ENCODE measurements at places on chromosomes 4 and X.

- DNase-seq = no peak
These were observed 26.1 kb upstream of the SORBS2 start for GRCh38 chr4:185838104-185838452.

- no peak for DNase-seq
These were observed 67.2 kb upstream of the IL15 start for GRCh38 chr4:141569141-141569540.

DNA sequence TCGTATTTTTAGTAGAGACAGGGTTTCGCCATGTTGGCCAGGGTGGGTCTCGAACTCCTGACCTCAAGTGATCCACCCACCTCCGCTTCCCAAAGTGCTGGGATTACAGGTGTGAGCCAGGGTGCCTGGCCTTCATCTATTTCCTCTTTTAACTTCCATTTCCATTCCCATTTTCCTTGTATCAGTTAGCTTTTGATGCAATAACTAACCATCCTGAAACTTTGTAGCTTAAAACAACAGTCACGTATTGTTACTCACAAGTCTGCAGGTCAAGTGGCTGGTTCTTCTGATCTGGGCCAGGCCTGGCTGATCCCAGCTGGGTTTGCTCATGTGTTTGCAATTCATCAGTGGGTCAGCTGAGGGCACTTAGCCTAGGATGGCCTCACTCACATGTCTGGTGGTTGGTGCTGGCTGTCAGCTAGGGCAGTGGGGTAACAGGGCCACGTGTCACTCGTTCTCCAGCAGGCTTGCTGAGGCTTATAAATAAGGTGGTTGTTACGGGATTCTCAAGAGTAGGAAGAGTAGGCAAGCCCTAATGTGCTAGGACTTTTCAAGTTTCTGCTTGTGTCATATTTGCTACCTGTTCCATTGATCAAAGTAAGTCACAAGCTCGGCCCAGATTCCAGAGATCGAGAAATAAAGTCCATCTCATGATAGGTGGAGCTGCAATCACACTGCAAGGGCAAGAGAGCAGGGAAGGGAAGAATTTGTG is 88.2 kb downstream of the SOWAHB start:
- DNase-seq = no peak

DNA sequence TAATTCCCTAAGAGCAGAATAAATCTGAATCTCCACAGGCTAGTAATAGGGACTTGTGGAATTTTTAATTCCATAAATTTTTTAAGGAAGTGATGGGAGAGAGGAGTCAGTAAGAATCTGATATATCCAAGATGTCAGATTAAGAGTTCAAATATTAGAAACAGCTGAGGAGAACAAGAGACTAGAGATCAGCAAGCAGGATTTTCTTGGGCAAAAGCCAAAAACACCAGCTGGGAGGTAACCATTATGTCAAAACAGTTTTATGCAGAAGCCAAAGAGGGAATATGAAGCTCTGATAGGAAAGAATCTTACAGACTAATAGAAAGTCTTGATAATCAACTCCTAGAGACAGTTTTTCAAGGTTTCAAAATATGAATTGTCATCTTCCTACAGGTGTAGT is 72.2 kb upstream of the RBPJ start:
- DNase-seq = no peak

DNA sequence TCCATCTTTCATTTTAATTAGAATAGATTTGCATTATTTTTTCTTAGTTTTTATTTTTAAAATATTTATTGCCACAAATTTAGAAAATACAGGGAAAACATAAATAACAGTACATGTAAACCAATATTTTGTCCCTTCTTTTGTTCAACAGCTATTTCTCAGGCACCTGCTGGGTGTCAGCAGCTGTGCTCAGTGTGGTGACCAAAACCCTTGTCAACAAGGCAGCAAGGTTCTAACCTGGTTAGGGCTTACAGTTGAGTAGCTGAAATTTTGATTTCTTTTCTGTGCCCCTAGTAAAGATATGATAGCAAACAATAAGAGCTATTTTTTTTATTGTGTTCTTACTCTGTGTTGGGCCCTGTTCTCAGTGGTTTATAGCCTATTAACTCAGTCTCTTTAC is 128.1 kb downstream of the PTTG2 start:
- no peak for DNase-seq

GRCh38 chr4:148015058-148015457 is 283.2 kb downstream of the ARHGAP10 start:
- no peak for DNase-seq

DNA sequence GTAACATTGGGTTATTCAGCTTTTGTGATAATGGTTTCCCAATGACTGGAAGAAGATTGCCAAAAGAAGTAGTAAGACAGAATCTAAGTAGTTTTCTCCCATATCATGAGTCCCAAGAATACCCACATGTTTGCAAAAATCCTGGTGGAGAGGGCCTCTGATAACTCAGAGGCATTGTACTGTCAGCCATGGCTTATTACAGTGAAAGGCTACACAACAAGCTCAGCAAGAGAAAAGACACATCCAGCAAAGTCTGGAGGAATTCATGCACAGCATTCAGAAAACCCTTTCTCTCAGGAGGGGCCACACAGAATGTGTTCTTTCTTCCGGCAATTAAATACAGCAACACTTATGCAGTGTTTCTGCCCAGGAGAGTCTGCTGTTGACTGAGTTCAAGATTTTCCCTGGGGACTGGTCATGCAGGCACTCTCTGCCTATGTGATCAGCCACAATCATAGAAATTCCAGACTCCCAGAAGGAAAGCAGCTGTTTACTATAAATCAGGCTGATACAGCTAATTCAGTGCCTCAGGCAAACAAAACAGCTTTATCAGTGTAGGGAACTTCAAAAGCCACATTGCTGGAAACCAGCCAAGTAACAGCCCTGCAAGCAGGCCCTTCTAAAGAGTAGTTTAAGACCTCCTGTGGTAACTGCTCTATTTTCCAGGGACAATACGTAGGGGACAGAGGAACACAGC is 937.1 kb downstream of the CCSER1 start:
- DNase-seq = no peak

DNA sequence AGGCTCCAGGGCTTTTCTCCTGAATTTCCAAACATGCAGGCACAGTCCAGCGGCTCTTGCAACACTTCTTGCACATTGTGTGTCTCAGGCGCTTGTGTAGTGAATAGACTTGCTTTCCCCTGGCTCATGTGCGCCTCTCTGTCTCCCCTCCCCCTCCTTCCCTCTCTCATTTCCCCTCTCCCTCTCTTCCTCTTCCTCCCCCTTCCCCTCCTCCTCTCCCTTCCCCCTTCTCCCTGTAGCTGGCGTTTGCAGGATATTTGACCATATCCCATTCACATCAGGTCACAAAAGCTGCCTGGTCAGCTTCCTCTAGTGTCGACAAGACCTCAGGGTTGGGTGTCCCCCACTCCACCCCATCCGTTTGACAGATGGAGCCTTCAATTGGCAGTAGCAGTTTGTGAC is 2.4 kb downstream of the CHST7 start:
- no peak for DNase-seq

GRCh38 chr4:164933244-164933643 is 44.2 kb downstream of the TRIM61 start:
- no peak for DNase-seq

DNA sequence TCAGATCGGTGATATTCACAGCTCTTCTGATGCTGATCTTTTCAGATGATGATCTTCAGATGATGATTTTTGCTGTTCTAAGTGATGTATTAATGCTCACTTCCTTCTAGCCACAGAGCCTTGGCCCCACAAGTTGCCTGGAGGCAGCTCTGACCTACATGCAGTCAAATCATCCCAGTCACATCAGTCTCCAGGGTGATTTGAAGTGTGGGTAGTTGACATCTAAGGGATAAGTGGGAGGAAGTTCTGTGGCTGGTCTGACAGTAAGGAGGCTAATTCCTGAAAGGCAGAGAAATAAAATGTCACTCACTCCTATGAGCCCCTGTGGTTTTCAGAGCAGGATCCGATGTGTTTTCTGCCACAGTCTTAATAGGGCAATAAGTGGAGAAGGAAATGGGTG is 79.8 kb upstream of the RPL34 start:
- no peak for DNase-seq

DNA sequence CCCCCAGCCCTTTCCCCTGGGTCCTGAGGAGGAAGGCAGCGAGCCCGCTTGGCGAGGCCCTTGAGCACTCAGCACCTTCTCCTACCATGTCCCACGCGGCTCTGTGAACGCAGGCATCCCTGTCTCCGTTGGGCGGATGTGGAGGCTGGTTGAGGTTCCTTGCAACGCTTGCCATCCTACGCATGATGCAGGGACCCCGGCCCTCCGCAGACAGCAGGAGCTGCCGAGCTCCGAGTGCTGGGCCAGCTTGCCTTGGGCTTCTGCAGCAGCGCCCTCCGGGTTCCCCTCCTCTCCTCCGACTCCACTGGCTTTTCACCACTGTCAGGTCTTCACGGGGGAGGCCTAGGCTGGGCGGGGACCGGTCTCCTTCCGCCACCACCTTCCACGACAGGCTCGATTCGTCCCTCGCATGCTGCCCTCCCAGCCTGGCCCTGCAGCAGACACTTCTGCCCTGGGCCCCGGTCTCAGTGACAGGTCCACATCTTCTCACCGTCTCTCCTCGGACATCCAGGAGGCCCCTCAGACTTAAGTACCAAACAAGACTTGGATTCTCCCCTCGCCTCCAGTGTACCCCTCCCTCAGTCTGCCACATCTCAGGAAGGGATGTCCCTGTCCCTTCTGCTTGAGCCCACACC is 67.6 kb upstream of the HGFAC start:
- DNase-seq = no peak

GRCh38 chr4:185127021-185127925 is 15.8 kb upstream of the SLC25A4 start:
- DNase-seq = no peak

- no peak for DNase-seq
These were observed 531 bp upstream of the MANBA start for GRCh38 chr4:102761296-102761701.

GRCh38 chr4:10861036-10861435 is 176.5 kb upstream of the CLNK start:
- no peak for DNase-seq

DNA sequence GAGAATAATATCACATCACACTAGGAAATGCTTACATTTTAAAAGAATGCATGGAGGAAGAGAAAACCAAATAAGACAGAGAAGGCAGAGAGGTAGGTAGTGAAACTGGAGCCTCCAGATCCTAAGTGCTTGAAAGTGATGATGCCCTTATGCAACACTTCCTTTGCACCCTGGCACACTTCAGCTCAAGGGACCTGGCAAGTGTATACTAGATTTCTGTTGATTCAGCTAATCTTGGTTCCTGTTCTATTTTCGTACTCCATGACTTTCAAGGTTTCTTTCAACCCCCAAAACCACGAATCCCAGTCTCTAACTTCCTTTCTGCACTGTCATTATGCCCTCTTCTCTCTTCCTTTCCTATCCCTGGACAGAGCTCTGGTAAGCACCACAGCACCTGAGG is 36.9 kb upstream of the SH3KBP1 start:
- DNase-seq = no peak

GRCh38 chrX:100829730-100830129 is 9.5 kb downstream of the CSTF2 start:
- no peak for DNase-seq

GRCh38 chr4:110621839-110622751 is 782 bp downstream of the PITX2 start:
- no peak for DNase-seq

DNA sequence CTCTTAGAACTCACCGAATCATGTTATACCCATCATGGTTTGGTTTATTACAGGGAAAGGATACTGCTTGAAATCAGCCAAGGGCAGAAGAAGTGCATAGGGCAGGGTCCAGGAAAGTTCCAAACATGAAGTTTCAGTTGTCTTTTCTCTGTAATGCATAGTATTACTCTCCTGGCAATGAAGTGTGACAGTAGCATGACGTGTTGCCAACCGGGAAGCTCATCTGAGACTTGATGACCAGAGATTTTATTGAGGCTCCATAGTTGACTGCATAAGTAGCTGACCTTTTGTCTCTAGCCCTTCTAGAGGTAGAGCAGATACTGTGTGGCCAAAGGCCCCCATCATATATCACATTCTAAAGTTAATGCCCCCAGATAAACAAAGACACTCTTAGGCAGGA is 72.1 kb downstream of the BEND4 start:
- no peak for DNase-seq

- no peak for DNase-seq
These were observed 154.6 kb upstream of the MAGEB2 start for GRCh38 chrX:30060718-30061117.

- DNase-seq = no peak
These were observed 60.0 kb upstream of the ARHGAP24 start for GRCh38 chr4:85414972-85415371.

DNA sequence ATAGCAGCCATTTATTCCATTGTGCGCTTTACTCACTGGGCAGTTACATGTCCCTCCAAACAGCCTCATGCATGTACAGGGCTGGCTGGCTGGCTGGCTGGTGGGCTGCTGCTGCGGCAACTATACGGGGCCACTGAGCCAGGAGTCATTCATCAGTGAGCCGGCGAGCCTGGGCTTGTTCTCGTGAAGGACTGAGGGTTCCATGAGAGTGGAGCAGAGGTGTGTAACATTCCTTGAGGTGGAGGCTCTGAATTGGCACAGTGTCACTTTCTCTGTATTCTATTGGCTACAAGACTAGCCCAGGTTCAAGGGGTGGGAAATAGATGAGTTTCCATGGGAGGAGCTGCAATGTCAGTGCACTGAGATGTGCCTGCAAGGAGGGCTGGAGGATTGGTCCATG is 89.1 kb downstream of the ARHGAP10 start:
- DNase-seq = no peak

DNA sequence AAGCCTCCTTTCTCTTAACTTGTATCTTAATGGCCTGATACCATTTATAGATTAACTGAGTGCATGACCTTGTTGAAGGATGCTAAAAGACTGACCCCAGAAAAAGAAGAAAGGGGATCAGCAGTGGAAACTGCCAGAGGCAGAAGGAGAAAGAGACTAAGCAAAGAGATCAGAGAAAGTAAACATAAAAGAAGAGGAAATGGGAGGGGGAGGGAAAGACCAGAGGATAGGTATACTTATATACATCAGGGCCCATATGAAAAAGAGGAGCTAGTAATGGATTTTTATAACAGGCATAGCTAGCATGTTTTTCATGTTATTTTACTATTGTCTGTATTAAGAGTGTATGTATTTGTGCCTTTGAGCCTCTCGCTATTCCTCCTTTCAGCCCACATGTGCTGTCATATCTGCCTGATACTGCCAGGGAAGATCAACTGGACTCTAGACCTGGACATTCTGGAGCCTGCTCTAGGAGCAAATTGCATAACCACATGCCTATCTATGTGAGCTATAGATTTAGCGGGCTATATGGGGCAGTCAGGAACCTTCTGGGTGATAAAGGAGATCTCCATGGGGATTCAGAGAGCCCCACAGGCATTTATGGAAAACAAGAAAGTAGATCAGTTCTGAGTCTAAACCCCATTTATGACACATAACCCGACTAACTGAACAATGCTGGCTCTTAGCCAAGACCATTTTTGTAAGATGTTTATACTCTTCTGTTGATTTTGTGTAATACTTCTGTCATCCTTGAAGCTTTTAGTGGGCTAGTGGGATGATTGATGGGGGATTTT is 13.4 kb upstream of the SNX12 start:
- DNase-seq = no peak

GRCh38 chr4:94588896-94589693 is 137.4 kb downstream of the PDLIM5 start:
- no peak for DNase-seq
